Regular cardiac myocyte (primary cell): ENCODE measurements at places on chromosomes 3 and 15. TPM values are rescaled to one million over a fixed set of nuclear protein-coding genes. Genes with fewer than 3 reads are reported as not detected.

CCR3 gene
- total RNA-seq = not detected in 2 replicates

METTL6 gene
- total RNA-seq = 38.2 and 38.3 TPM in 2 replicates

SAXO2 gene
- total RNA-seq = 0.38 and 1.1 TPM in 2 replicates

MUC13 gene
- total RNA-seq = not detected in 2 replicates

FAM81A gene
- 0.28 and 0.38 TPM in 2 replicates for total RNA-seq

CLDN16 gene
- 0.38 and 0.56 TPM in 2 replicates for total RNA-seq

ATP13A4 gene
- 0.19 and 0.56 TPM in 2 replicates for total RNA-seq

DNAJB8 gene
- total RNA-seq = not detected in 2 replicates

HIGD2B gene
- not detected in 2 replicates for total RNA-seq

PLA1A gene
- not detected in 2 replicates for total RNA-seq

LAMB2 gene
- 360 and 613 TPM in 2 replicates for total RNA-seq

C3orf80 gene
- 0.58 and 1.1 TPM in 2 replicates for total RNA-seq

PIERCE2 gene
- 2.1 and 4.2 TPM in 2 replicates for total RNA-seq

MAP6D1 gene
- 2.9 and 3.4 TPM in 2 replicates for total RNA-seq

BFSP2 gene
- not detected in 2 replicates for total RNA-seq

TMEM266 gene
- total RNA-seq = not detected in 2 replicates

ANKRD63 gene
- not detected in 2 replicates for total RNA-seq

CLRN1 gene
- total RNA-seq = not detected in 2 replicates

ABHD17C gene
- 7.5 and 12.1 TPM in 2 replicates for total RNA-seq

AP3B2 gene
- under 0.01 and 0.28 TPM in 2 replicates for total RNA-seq

CCR2 gene
- not detected in 2 replicates for total RNA-seq

TMOD2 gene
- 4.4 and 7.9 TPM in 2 replicates for total RNA-seq

SCN11A gene
- total RNA-seq = under 0.01 TPM in 1 of 2 replicates, not detected in the other

PRR20G gene
- total RNA-seq = not detected in 2 replicates

SNURF gene
- total RNA-seq = 9.0 and 14.7 TPM in 2 replicates

HEMK1 gene
- total RNA-seq = 13.5 and 15.9 TPM in 2 replicates

ALDH1A2 gene
- 4.5 and 8.8 TPM in 2 replicates for total RNA-seq

FGD5 gene
- total RNA-seq = 0.58 and 0.85 TPM in 2 replicates
